T-helper 2 cell (primary cell): ENCODE measurements at places on chromosomes 6 and 20.
A peak's percentile ranks its signal among the peaks of the same experiment; 100 is the strongest.

DNA sequence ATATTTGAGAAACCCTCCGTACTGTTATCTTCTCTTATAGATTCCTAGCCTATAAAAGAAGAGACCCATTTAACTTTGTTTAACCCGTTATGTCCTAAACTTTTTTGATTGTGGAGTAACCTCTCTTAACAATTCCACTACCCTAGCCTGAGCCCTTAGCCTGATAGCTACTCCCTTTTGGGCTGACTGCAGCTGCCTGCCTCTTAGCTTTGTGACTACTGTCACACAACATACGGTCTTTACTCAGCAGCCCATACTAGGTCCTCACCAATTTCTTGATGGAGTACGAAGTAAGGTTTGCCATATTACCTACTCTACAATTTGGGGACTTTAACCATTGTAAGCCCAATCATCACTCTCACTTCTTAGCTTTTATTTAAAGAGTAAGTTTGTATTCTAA lies 72.7 kb downstream of the QRSL1 start:
- DNase-seq = no peak

GRCh38 chr20:63117661-63118302 lies 98.1 kb downstream of the YTHDF1 start:
- no peak for DNase-seq

DNA sequence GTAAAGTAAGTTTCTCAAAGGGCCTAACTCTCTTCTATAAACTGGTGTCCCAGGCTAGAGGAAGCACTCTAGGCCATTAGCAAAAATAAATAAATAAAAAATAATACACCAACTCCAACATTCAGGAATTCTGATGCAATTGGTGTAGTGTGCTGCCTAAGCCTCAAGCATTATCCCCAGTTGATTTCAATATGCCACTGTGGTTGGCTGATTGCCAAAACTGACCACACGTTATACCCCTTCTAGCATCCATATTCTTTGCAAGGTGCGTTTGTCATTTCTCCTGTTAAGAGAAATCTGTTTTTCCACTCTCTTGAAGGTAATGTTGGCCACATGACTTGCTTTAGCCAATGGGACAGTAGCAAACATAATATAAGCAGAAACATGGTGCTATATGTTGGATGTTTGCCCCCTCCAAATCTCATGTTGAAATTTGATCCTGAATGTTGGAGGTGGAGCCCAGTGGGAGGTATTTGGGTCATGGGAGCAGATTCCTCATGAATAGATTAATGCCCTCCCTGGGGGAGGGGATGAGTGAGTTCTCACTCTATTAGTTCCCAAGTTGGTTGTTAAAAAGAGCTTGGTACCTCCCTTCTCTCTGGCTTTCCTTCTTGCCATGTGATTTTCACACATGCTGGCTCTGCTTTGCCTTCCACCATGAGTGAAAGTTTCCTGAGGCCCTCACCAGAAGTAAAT lies 71.9 kb upstream of the PLCB4 start:
- DNase-seq = no peak

DNA sequence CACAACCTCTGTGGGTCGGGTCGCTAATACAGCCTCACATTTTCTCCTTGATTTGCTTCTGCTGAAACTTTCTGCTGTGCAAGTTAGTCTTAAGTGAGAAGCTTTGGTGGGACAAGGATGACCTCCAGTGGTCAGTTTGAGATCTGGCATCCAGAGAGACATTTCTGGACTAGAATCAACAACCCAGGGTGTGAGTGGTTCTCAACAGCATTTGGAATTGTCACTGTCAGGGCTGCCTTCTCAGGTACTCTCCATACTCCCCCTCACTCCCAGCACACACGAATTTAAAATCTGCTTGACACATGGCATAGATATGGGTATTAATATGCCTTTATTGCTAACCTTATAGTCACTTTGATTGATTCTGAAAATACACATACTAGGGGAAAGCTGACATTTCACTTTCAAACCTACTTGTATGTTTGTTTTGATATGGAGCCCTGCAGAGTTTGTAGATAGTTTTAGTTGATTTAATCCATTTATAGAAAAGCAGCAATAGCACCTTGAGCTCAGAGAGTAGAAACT lies 13.2 kb downstream of the OTOR start:
- peak; percentile 71 for DNase-seq

GRCh38 chr6:131972741-131973140 lies 21.6 kb upstream of the CCN2 start:
- DNase-seq = no peak

- no peak for DNase-seq
Measured at GRCh38 chr6:68709091-68709490, 74.0 kb downstream of the ADGRB3 start.

GRCh38 chr6:106811088-106811686 lies 163.3 kb downstream of the CD24 start:
- DNase-seq = no peak

- no peak for DNase-seq
Measured at GRCh38 chr6:115474443-115475041, 586.1 kb downstream of the FRK start.

GRCh38 chr6:20840675-20841074 lies 306.4 kb downstream of the CDKAL1 start:
- no peak for DNase-seq

DNA sequence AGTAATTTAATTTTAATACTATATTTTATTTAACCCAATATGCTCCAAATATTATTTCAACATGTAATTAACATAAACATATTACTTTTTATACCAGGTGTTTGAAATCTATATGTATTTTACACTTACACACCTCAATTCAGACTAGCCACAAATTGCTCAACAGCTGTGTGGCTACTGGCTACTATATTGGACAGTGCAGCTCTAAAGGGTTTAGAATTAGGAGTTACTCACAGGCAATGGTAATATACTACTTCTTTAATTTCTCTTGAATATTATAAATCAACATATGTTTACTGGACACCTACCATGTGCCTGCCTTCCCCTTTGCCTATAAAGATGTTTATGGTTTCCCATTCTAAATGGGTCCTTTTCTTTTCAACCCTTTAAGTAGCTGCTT lies 2.3 kb downstream of the MTRF1L start:
- no peak for DNase-seq

DNA sequence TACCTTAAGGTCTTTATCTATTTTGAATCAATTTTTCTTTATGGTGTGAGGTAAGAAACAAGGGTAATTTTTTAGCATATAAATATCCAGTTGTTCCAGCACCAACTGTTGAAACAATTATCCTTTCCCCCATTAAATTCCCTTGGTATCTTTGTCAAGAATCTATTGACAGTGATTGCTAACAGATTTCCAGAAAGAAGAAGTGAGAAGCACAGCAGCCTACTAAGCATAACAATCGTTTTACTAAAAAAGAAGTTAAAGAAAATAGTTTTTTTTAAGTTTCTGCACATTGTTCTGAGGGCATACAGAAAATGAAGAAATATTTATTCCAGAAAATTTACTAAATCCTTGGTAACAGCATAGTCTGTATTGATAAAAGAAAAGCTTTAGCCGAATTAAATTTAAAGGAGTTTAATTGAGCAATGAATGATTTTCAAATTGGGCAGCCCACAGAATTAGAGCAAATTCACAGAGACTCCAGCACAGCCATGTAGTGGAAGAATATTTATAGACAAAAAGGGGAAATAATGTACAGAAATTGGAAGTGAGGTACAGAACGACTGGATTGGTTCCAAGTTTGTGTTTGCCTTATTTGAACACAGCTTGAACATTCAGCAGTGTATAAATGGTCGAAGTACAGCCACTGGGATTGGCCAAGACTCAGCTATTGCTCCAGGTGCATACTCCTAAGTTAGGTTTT lies 97.9 kb upstream of the UST start:
- no peak for DNase-seq

DNA sequence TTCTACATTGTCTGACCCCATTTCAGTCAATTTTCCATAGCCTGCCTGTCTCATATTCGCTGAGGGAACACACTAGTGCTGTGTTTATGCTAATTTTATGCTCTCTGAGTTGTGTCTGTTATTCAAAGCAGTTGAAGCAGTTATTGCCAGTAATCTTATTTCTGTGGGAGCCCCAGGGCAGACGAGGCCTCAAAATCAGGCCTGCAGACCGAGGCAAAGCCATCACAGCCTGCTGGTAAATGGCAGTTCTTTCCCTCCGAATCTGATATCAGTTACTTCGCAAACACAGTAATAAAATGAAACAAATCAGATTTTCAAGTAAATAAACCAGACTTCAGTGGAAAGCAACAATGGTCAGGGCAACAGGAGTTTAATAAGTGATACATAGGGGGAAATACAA lies 508.4 kb downstream of the PKHD1 start:
- no peak for DNase-seq

DNA sequence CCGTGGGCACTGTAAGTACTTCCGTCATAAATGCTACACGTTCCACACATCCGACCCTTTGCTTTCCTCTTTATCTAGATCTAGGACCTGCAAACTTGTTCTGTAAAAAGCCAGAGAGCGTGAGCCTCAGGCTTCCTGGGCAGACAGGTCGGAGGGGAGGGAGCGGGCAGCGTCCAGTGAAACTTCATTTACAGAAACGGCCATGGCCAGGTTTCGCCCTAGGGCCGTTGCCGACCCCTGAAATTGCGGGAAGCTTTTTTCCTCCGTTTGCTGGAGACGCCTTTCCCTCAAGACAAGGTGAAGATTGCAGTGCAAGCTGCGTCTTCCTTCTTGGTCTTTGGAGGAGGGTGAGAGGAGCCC lies 155.4 kb downstream of the DLL1 start:
- DNase-seq = no peak

DNA sequence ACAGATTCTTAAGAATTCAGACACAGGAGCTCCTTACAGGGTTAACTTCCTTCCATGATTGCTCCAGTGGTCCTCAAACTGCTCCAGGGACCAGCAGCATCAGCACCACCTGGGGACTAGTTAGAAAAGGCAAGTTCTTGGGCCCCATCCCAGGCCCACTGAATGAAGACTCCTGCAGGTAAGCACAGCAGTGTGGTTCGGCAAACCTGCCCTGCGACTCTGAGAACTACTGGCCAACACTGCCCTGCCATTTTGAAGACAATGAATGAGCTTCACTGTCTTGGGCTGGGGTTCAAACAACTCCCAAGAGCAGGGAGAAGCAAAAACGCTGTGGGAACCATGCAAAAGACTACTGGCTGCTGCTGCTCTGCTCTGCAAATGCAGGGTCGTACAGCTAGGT lies 39.4 kb downstream of the SLC22A23 start:
- no peak for DNase-seq

- no peak for DNase-seq
Measured at GRCh38 chr6:40482532-40482931, 104.6 kb downstream of the LRFN2 start.

GRCh38 chr6:13217206-13217905 lies 111.0 kb downstream of the TBC1D7 start:
- no peak for DNase-seq

DNA sequence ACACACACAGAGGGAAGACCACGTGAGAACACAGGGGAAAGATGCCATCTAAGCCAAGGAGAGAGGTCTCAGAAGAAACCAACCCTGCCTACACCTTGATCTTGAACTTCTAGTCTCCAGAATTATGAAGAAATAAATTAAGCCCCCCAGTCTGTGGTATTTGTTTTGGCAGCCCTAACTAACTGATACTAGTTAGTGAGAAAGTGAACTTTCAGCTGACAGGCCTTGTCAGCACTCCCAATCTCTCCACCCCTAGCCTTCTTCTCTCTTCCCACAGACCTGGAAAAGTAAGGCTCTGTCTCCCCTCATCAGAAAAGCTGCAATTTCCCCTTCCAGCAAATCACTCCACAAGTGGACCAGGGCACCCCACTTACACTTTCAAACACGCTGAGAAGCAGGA lies 108.6 kb upstream of the CDYL start:
- DNase-seq = no peak

DNA sequence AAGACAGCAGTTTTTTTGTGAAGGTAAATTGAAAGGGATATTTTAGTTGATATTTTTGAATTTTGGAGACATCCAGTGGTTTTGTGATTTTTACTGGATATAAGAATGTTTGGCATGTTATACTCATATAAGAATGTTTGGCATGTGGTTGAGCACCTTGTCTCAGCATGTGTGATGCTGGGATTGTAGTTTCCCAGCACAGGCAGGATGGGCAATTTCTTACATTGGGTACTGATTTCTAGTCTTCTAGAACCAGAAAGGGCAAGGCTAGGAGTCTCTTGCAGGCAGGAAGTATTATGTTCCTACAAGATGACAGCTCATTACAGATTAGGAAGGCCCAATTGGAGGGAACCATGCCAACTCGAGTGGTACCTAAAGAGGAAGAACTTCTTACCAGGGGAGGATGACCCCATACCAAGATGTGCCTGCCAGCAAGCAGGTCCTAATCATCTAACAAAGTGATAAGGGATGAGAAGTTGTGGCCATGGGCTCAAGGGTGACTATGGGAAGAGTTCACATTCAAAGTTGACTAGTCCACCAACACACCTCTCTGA lies 377.8 kb downstream of the UTRN start:
- DNase-seq = no peak

GRCh38 chr6:27049863-27050781 lies 197.4 kb upstream of the PRSS16 start:
- no peak for DNase-seq

GRCh38 chr20:54114109-54114508 lies 43.7 kb upstream of the BCAS1 start:
- no peak for DNase-seq

DNA sequence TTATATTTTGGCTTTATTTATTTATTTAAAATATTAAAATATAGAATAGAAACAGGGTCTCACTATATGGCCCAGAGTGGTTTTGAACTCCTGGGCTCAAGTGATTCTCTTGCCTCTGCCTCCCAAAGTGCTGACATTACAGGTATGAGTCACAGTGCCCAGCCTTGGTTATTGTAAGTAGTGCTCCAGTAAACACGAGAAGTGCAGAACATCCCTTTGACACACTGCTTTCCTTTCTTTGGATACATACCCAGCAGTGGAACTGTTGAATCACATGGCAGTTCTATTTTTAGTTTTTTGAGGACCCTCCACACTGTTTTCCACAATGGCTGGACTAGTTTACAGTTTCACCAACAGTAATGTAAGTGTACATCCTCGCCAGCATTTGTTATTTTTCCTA lies 203.9 kb downstream of the PHF3 start:
- no peak for DNase-seq

DNA sequence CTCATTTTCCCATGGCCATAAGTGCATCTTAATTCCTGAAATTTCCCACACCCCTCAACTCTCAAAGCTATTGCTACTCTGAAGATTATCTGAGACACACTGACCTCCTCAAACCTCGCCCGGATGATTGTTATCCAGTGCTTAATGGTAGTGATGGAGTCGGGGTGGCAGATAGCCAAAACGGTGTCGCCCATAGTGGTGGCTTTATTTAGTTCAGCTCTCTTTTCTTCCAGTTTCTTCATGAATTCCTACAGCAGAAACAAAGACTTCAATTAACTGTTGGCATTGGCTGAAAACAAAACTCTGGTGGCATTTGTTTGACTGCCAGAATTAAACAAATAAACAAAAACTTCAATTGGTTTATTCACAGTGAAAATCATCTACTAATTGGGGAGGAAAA lies 165.4 kb downstream of the DST start:
- DNase-seq = no peak

GRCh38 chr6:46407776-46408530 lies 83.3 kb downstream of the RCAN2 start:
- no peak for DNase-seq

DNA sequence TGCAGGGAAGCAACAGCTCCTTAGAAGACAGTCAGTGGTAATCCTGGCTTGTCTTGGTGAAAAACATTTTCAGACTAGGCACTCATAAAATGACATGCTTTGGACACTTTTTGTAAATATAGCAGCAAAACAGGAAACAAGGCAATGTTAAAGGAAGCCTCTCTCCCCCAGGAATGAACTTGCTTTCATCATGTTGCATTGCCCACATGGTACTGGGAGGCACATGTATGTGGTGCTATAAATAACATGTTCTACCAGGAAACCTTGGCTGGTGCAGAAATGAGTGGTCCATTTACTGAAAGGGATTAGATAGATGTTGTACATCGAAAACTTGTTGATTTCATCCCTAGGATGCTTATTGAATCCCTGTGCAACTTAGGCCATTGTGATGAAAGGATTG lies 121.4 kb upstream of the RREB1 start:
- DNase-seq = no peak
